ENCODE measurements at places on chromosomes 11 and 22. TPM values are rescaled to one million over a fixed set of nuclear protein-coding genes. Genes with fewer than 3 reads are reported as not detected.

CTNND1 gene
- 59.8 TPM for total RNA-seq

HOATZ gene
- total RNA-seq, result not detected

GUCY1A2 gene
- under 0.01 TPM for total RNA-seq

KCNQ1 gene
- 1.1 TPM for total RNA-seq

CFAP300 gene
- not detected for total RNA-seq

KCNK4 gene
- total RNA-seq, result under 0.01 TPM

TMEM191C gene
- total RNA-seq, result 1.6 TPM

IZUMO1R gene
- total RNA-seq, result not detected

XKR3 gene
- 0.54 TPM for total RNA-seq

IGLL1 gene
- 203 TPM for total RNA-seq

TPCN2 gene
- total RNA-seq, result 32.6 TPM

SYNGR1 gene
- total RNA-seq, result 92.9 TPM

GRCh38 chr11:65744026-65744698, 23.6 kb upstream of the RNASEH2C start:
- DNase-seq, result peak; percentile 26

DNA sequence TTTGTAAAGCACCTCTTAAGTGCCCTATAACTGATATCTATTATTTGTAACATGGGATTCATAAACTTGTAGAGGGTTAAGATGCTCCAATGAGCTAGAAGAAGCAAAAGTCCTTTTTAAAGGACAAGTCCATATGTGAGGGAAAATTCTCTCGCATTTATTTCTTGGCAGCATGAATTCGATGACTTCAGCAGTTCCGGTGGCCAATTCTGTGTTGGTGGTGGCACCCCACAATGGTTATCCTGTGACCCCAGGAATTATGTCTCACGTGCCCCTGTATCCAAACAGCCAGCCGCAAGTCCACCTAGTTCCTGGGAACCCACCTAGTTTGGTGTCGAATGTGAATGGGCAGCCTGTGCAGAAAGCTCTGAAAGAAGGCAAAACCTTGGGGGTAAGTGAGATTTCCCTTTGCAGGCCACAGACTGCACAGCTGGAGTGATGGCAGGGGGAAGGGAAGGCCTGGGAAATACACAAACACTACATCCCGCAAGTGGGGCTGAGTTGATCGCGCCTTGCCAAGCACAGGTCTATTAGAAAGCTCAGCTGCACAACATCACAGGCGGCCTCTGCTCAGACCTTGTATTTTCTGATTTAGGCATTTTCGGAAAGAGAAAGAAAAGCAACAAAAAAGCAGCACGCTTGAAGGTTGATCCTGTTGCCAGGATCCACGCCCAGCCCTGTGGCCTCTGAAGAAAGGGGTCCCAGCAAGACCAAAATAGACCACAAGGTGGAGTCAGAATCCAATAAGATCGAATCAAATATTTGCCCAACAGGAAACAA, 1.5 kb downstream of the MS4A8 start:
- DNase-seq, result no peak

DNA sequence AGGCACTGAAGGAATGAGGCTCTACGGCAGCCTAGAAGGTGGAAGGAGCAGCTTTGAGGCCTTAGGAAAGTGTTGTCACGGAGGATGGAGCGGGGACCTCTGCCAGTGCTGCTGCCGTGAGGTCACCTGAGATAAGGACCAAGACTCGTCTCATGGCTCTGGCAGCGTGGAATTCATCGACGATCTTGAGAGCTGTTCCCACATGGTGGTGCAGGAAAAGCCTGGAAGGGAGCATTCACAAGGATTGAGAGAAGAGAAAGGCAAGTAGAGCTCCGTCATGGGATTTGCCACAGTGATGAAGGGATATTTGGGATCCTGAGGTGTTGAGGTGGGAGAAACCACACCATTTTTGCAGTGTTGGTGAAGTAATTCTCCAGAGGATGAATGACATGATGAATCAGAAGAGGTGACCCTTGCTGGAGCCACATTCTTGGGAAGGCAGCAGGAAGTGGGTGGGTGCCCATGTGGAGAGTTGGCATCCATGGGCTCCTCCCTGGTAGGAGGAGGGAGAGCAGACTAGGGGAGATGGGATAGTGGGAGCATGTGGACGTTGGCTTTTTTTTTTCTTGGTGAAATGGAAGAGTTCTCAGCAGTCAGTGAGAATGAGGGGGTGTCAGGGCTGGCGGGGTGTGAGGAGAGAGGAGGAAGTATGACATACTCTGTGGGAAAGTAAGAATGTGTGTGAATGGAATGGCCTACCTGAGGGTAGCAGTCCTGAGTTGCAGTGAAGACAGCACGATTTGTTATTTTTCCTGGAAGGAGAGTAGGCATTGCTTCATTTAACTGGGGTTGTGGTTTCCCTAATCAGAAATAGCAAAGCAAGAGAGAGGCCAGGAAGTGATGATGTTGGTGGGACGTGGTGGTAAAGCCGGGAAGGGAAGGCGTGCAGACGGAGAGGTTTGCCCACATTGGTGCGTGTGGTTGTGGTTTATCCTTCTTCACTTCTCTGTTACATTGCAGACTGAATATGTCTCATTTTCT, 11.1 kb downstream of the PPP6R3 start:
- DNase-seq, result no peak

DNA sequence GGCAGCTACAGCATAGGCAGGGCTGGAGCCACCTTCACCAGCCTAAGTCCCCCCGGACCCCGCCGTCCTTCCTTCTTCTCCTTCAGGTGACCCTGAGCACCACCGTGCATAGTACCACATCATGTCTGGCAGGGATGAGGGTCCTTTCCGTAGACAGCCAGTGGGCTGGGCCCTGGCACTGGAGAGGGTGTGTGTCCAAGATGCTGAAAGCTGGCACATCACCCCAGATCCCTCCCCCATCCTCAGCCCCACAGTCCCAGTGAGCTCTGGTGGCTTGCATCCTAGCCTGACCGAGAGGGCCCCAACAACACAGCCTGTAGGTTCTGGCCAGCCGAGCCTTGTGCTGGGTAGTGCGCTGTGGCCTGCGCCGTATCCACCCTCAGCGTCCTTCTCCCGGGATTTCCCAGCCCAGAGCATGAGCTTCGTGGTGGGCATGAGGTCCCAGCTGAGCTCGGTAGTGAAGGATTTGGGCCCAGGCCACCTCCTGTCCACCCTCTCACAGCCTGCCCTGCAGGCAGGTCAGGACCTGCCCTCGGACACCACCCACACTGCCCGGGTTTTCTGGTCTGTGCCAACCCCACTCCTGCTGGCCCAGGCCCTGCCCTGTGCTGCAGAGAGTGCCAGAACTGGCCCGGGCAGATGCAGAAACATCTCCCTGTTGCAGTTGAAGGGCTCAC, 1124.3 kb downstream of the BRD1 start:
- no peak for DNase-seq

- DNase-seq, result no peak
Measured at GRCh38 chr11:93529707-93530467, 13.3 kb downstream of the SMCO4 start.

DNA sequence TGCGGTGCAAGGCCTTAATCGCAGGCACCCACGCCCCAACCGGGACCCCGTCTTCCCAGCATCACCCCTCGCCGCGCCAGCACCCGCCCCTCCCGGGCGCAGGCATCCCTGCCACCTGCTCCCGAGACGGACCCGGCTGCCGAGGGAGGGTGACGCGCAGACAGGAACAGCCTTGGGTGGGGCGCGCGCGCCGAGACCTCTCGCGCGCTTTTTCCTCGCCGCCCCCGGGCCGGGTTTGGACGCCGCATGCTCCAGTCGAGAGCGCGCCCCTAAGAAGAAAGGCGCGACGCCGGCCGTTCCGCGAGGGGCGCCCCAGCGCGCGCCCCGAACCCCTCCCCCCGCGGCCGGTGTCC, 504 bp downstream of the CFL1 start:
- peak; percentile 49 for DNase-seq

GRCh38 chr11:119992171-119993051, 145.5 kb downstream of the TRIM29 start:
- DNase-seq, result no peak

GRCh38 chr22:24071686-24072085, 60.6 kb downstream of the CABIN1 start:
- no peak for DNase-seq

GRCh38 chr11:27524155-27524554, 17.6 kb upstream of the LIN7C start:
- DNase-seq, result no peak

GRCh38 chr11:70067036-70067435, 11.1 kb upstream of the ANO1 start:
- DNase-seq, result no peak

DNA sequence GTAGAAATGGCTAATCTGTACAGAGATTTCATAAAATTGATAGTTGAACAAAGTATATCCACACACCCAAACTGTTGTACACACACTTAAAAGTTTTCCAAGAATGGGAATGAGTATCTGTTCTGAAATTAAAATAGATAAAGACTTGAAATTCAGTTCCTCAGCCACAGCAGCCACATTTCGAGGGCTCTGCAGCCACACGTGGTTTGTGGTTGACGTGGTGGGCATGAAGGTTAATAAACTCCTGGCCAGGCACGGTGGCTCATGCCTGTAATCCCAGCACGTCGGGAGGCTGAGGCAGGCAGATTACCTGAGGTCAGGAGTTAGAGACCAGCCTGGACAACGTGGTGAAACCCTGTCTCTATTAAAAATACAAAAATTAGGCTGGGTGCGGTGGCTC, 24.0 kb downstream of the TPST2 start:
- DNase-seq, result no peak

GRCh38 chr11:67268962-67269268, 2.6 kb downstream of the GRK2 start:
- no peak for DNase-seq

- DNase-seq, result no peak
Measured at GRCh38 chr11:2944530-2944929, 15.3 kb upstream of the PHLDA2 start.

GRCh38 chr22:33919391-33920196, 682 bp downstream of the LARGE1 start:
- peak; percentile 51 for DNase-seq

GRCh38 chr11:106306942-106307341, 229.5 kb downstream of the AASDHPPT start:
- no peak for DNase-seq

- no peak for DNase-seq
Measured at GRCh38 chr11:132471466-132471865, 1060.8 kb downstream of the OPCML start.

DNA sequence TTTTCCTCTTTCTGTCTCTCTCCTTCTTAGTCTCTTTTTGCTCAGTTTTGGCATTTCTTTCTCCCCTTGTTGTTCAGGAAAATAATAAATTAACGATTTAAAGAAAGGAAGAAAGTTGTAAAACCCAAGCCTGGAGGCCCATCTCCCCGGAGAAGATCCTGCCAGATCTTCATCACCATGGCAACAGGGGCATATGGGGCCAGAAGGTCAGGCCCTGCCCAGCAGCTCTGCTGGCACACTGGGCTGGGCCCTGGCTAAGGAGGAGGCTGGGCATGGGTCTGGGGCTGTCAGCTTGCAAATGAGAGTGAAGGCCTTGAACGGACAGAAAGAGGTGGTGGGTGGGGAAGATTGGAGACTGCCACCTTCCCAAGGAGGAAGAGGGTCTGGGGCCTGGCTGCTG, 2.8 kb downstream of the LRRC10B start:
- DNase-seq, result no peak

GRCh38 chr11:14642873-14643696, 519 bp upstream of the PDE3B start:
- no peak for DNase-seq

DNA sequence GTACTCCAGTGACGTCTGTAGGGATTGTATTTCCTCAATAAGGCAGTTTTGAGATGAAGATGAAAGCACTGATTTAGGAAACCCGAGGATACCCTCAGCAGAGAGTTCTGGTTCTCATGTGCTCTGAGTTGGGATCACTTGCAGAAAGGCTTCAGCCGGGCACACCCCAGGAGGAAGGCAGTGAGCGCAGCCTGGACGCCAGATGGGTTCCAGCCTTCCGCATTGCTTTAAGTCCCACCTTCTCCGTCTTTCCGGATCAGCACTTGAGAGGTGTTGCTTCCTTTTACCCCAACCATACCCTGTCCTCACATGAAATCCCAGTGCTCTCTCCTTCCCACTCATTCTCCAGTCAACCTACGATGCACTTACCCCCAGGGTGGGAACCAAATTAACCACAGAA, 239.5 kb upstream of the CADM1 start:
- no peak for DNase-seq

- peak; percentile 47 for DNase-seq
Measured at GRCh38 chr11:62295504-62295903, 3.4 kb downstream of the SCGB1D4 start.

GRCh38 chr11:105592035-105592434, 17.8 kb upstream of the GRIA4 start:
- no peak for DNase-seq

DNA sequence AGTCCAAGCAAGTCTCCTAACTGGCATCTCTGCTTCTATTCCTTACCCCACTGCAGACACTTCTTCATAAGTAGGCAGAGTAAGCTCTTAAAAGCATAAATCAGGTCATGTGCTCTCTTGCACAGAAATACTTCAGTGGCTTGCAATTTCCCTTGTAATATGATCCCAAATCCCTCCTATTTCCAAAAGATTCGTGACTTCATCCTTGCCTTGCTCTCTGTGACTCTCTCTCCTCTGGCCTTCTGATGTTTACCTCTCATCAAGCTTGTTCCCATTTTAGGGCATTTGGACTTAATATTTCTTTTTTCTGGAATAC, 37.4 kb upstream of the NCR3LG1 start:
- DNase-seq, result no peak

GRCh38 chr22:42648368-42649245, 585 bp downstream of the CYB5R3 start:
- DNase-seq, result no peak

- no peak for DNase-seq
Measured at GRCh38 chr22:27985323-27986275, 66.5 kb upstream of the PITPNB start.

DNA sequence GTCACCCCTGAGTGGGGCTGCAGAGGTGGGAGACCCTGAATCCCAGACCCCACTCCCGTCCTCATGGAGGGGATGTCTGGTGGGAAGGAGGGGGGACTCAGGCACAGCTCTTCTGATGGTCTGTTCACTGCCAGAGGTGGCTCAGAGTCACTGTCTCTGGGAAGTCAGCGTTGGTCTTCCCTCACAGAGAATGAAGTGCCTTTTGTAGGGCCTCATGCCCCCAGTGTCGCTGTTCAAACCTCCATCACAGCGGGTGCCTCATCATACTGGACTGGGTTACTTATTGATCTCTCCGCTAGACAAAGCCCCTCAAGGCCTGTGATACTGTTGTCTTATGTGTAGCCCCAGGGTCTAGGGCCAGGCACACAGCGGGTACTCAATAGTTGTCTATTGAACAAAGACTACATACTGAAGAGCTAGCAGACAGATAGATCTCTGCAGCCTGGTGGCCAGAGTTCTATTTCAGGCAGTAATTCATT, 41.3 kb downstream of the CD6 start:
- DNase-seq, result no peak

Data from hematopoietic multipotent progenitor cell (in vitro differentiated cells).